ENCODE measurements at places on chromosomes 7 and 10. TPM values are rescaled to one million over a fixed set of nuclear protein-coding genes. Genes with fewer than 3 reads are reported as not detected.
A peak's percentile ranks its signal among the peaks of the same experiment; 100 is the strongest.

ZNF727 gene
- total RNA-seq, result 6.3 TPM

- DNase-seq, result no peak
Observed at GRCh38 chr7:148708026-148708885, 9.6 kb downstream of the CUL1 start.

COBL gene
- total RNA-seq, result 0.75 TPM

GRCh38 chr7:29565982-29566746, 2.5 kb downstream of the PRR15 start:
- DNase-seq, result peak; percentile 57

- no peak for DNase-seq
Observed at GRCh38 chr10:46018453-46019176, 11.8 kb downstream of the NCOA4 start.

DNA sequence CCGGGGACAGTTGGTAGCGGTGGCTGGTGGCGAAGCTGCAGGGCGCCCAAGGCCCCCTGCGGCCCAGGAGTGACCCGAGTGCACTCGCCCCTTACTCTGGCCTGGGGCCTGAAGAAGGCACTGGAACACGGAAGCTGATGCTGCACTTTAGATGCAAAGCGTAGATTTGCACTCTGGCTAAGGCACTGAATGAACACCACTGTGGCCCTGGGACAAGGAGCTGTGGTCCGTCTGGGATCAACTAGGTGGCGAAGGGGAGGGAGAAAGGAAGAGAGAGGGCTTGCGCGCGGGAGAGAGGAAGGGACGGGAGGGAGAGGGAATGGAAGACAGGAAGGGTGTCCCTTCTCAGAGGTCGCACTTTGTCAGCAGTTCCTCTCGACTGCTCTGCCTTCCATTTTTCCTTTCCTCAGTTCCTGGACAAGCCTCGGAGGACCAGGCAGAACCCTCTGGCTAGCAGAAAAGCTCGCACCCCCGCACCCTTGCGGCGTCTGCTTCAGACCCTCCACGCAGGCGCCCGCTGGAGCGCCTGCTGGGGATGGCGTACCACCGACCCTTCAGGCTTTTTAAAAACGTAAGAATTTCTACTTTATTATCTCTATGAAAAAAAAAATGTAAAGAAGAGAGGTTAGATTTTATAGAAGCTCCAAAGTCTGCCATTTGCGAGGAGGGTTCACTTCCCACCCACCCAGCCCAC, 1.2 kb downstream of the FERD3L start:
- DNase-seq, result no peak

- DNase-seq, result no peak
Observed at GRCh38 chr7:80653244-80653643, 14.8 kb downstream of the CD36 start.

PNLIP gene
- 2.7 TPM for total RNA-seq

DNA sequence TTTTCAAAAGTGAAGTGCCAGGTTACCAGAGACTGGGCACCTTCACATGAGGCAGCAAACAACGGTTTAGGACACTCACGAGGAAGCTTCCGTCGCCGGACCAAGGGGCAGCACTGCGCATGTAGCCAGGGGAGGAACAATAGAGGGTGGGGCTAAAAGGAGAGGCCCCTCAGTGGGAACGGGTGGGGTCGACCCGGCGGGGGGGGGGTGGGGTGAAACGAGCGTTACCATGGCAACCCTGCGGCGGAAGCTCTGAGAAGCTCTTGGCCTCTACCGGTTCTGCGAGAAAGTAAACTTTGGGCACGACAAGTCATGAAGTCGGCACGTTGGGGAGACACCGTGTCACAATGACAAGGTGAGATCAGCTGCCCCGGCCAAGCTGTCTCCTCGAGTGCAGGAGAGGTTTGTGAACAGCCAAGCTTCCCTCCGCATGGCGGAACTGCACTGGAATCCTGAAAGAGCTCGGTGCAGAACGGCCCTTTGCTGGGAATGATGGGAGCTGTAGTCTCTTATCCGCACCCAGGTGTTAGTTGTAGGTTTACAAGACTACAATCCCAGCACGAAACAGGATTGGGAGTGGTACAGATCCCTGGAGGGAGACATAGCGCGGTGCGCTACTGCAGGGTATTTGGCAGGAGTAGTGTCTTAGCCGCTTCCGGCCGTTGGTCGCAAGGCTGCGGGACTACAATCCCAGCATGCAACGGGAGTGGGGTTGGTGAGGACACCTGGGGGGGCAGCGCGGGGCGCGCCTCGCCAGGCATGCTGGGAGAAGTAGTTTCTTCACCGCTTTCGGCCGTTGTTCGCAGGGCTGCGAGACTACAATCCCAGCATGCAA, 72.8 kb upstream of the ZNF722 start:
- DNase-seq, result peak; percentile 95

DNA sequence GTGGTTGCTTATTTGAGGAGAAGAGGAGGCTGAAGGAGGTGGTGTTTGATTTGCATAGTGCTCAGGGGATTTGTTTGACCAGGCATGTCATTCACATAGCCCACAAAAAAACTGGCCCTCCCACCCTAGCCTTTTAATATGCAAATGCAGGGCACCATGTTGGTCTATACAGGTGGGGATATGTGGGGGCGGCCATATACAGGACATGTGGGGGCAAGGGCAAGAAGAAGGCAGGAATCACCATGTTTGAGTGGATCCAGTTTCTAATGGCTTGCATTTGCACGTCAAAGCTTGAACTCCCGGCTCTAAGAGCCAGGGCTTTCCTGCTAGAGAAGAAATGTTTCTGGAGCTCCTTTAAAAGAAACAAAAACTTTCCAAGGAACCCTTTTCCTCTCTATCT, 541.0 kb downstream of the ZWINT start:
- DNase-seq, result no peak

DNA sequence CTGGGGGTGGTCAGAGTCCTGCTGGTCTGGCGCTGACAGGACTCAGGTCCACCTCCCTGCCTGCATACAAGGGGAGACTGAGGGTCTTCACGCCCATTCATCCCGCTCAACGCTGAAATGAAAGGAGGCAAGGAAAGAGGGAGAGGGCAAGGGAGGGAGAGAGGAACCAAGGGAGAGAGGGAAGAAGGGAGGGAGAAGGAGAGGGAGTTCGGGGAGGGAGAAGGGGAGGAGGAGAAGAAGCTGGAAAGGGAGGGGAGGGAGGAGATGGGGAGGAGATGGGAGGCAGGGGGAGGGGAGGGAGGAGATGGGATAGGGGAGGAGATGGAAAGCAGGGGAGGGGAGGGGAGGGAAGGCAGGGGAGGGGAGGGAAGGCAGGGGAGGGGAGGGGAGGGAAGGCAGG, 69.4 kb upstream of the INPP5A start:
- no peak for DNase-seq

Data from aorta (tissue), 5 donors.